ENCODE measurements at places on chromosomes 5 and 9.
A peak's percentile ranks its signal among the peaks of the same experiment; 100 is the strongest.

DNA sequence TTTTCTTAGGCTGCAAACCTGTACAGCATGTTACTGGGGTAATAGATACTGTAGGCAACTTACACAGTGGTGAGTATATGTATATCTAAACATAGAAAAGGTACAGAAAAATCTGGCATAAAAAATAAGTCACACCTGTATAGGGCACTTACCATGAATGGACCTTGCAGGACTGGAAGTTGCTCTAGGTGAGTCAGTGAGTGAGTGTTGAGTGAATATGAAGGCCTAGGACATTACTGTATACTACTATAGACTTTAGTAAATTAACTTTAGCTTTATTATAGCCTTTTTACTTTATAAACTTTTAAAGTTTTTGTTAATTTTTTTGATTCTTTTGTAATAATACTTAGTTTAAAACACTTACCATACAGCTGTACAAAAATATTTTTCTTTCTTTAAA is 51.3 kb downstream of the DENND4C start:
- DNase-seq: no peak

DNA sequence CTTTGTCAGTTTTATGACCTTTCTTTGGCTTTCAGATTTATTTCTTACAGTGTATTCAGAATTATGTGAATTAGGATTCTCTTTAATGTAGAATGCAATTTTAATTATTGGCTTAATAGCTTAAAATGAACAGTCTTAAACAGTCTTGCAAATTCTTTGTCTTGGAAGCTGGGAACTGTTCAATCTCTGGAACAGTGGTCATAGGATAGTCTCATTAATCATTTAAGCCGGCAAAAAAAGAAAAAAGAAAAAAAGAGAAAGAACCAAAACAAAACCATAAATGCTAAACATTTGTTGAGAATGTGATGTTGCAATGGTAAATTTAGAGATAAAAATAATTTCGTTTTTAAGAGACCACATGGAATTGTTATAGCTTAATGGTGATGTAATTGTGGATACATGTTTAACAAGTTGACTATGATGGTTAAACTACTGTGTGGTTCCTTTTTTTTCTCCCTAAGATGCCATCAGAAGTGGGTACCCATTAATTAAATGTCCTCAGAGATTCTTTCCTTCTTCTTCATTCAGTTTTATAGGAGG is 61.6 kb downstream of the NNT start:
- no peak for DNase-seq

- DNase-seq: no peak
Observed at GRCh38 chr5:14171046-14171445, 27.9 kb downstream of the TRIO start.

DNA sequence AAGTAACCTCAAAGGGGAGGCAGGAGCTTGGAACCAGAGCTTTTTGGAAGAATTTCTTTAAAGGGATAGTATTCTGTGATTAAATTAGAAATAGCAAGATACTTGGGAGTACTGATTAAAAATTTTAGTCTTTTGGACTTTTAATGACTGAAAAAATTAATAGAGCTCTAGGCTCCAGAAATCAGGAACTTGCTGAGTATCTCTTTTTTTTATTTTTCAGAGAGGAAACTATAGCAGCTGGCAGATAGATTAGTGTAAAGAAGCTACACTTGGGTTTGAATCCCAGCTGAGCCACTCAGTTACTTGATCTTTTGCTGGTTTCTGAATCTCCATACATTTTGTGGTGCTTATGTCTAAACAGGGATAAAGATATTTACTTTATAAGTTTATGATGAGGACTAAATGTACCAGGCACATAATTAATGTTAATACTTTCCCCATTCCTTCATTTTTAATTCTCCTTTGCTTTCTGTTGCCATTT is 94.2 kb upstream of the TNC start:
- DNase-seq: no peak

GRCh38 chr9:22208846-22209585 is 199.9 kb upstream of the CDKN2B start:
- DNase-seq: no peak

DNA sequence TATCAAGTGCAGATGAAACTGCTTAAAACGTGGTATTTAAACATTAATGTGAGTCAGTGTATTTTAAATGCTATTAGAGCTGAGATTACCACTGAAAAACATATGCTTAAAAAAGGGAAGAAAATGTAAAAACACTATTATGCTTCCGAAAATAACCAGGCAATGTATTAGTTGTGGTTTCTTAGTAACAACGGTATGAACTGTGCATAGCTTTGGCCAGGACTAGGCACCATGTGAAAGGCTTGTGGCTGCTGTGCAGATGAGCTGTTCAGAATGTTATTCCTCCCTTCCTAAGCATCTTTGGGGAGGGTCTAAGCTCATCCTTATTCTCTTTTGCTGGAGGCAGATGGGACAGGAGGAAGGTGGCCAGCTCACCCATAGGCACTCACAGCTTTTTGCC is 84.9 kb downstream of the NTRK2 start:
- no peak for DNase-seq

DNA sequence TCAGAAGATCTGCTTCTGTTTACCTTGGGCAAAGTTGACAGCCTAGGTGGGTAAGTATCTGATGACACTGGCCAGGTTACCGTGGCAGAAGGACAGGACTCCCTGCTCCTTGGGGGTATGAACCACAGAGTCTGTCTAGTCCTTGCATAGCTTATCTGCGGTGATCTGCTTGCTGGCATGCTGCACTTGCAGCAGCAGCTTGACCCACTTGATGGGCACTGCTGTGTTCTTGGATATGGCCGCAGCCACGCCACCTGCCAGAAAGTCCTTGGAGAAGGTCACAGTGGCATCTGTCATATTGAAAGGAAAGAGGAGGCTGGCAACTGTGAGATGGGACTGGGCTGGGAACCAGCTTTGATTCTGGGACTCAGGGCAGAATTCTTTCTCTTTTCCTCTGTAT is 35.9 kb upstream of the POC5 start:
- DNase-seq: no peak

DNA sequence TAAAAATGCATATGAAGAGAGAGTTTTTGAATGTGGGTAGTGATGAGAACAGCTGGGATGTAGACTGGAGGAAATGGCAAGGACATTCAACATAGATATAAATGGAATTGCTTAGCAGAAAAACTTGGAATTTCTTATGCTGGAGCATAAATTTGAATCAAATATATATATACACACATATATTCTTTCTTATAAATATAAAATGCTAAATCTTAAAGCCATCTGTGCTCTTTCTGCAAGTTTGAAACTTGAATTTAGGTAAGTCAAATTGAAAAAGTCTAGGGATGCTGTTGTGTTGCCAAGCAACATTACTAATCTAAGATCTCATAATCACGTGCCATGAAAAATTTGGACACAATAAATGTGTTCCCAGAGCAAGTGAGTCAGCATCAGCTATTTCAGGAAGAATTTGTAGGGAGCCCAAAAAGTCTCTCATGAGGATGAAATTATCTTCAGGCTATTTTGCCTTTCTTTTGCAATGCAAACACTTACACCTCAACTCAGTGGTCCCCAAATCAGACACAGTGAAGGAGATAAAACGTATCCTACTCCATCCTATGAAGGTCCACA is 58.4 kb upstream of the ALDH1A1 start:
- no peak for DNase-seq

GRCh38 chr5:148939676-148940075 is 113.3 kb downstream of the ADRB2 start:
- no peak for DNase-seq

- DNase-seq: no peak
Observed at GRCh38 chr9:120032639-120033038, 547.3 kb downstream of the CDK5RAP2 start.

- no peak for DNase-seq
Observed at GRCh38 chr5:157732130-157732514, 902 bp downstream of the THG1L start.

DNA sequence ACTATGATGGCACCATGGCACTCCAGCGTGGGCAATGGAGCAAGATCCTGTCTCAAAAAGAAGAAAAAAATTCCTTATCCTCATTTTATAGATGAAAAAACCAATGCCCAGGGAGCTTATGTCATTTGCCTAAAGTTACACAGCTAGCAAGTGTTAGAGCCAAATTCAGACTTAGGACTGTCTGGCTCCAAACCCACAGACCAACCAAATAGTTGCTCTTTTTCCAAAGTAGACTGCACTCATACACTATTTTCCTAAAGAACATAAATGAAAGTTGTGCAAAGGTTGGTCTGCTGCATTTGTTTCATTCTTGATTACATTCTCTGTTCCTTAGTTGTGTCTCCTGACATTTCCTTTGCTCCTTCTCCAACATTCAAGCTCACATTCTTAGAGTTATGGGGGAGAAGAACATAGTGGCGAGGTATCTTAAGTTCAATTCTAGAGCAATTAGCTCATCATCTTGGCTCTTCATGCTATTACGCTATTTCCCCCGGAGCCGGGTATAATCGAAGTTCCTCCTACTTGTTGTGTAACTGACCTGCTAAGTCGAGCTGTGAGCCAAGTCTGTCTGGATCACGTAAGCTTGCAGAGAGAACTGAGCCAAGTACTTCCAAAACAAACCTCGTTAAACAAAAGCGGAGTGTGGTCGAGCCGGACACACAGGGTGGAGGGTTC is 138.3 kb downstream of the RFK start:
- DNase-seq: peak; percentile 36

GRCh38 chr9:79657891-79658290 is 86.1 kb downstream of the TLE4 start:
- no peak for DNase-seq

GRCh38 chr5:172760959-172761358 is 10.0 kb downstream of the DUSP1 start:
- no peak for DNase-seq

GRCh38 chr5:147859962-147860640 is 18.4 kb upstream of the SCGB3A2 start:
- DNase-seq: no peak

DNA sequence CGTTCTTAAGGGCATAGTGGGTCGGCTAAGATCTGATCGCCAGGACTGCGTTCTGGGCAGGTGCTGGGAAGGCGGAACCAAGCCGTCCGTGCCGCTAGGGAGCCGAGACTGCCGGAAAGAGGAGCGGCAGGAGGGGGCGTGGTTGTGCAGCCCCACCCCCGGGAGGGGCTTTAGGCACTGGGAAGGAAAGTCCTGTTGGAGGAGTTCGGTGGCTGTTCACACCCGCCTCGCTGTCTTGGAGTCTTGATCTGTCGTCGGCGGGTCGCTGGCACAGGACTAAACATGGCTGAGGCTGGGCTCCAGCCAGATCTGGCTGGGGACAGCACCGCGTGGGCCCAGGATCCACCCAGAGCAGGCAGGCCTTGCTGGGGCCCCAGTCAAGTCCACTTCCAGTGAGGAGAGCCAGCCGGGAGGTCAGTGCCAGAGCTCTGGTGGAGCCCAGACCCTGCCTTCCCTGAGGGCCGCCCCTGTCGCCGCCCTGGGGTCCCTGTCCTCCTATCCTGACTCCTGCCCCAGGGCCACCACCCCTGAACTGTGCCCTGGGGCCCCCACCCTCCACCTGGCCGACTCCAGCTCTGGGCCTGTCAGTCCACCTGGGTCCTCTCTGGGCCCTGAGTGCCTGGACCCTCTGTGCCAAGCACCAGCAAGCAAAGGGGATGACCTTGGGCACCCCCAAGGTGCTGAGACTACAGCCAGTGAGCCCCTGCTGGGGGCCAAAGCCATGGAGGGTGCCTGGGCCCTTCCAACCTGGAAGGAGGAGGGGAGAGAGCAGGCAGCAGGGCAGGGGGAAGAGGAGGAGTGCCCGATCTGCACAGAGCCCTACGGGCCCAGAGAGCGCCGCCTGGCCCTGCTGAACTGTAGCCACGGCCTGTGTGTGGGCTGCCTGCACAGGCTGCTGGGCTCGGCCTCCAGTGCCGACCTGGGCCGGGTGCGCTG is 4.5 kb downstream of the RNF208 start:
- DNase-seq: peak; percentile 93

DNA sequence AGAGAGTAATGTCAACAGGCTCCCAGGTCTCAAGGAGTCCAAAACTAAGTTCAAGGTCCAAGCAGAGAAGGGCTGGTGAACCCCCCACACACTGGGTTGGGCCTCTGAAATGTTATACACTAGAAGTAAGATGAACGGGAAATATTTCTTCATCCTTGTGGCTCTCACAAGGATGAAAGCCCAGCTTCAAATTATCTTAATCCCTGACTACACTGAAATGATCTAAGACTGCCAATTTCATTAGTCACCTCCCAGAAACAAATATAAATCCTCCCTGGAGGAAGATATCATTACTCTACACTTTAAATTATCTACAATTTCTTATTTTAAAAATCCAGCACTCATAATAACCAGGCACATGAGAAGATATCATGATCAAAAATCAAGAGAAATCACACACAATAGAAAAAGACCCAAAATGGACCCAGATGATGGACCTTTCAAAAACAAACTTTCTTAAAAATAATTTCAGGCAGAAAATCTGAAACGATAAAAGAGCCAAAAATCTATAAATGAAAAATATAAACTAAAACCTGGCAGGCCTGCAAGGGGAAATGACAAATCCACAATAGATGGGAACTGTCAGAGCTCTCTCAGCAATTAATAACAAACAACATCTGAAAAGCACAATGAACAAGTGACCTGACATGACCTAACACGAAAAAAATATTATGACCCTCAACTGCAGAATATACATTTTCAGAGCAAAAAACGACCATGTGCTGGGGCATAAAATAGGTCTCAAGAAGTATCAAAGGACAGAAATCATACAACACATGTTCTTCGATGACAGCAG is 117.4 kb downstream of the GPR21 start:
- DNase-seq: no peak

GRCh38 chr5:107867266-107867665 is 196.5 kb upstream of the EFNA5 start:
- no peak for DNase-seq

GRCh38 chr5:138895918-138896317 is 20.8 kb upstream of the LRRTM2 start:
- no peak for DNase-seq

DNA sequence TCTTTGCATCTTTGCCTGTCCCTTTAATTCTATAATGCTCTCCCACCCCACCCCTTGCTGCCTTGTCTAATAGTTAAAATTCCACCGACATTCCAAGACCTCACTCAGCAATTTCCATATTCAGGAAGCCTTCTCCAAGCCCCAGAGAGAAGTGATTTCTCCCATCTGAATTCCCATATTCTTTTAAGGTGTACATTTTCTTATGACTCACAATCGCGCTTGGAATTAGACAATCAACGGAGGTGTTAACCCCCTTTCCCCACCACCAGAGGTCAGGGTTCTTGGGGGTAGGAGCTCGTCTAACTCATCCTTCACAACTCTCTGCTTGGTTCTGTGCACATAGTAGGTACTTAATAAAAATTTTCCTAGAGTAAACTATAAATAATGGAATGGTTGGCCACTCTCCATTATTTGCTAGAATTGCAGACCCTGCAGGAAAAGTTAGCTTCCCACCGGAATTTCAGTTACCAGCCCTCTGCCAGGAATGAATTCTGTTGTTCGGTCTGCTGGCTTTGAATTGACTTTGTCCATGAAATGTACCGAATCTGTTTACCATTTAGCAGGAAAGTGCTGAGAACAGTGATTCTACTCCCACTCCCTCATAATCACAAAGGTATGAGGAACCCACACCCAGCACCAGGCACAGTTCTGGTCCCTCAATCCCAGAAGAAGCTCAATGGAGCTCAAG is 5.0 kb downstream of the KCNIP1 start:
- DNase-seq: no peak

GRCh38 chr9:33517373-33517772 is 6.7 kb upstream of the ANKRD18B start:
- no peak for DNase-seq

GRCh38 chr5:103598997-103599566 is 36.5 kb upstream of the NUDT12 start:
- DNase-seq: no peak

- DNase-seq: no peak
Observed at GRCh38 chr5:101969742-101970141, 326.3 kb downstream of the SLCO4C1 start.

Data from transverse colon (tissue), 4 donors.